ENCODE measurements at places on chromosomes 2 and 18.

- no peak for DNase-seq
These were observed 39.5 kb downstream of the COX7A2L start for GRCh38 chr2:42321452-42322064.

DNA sequence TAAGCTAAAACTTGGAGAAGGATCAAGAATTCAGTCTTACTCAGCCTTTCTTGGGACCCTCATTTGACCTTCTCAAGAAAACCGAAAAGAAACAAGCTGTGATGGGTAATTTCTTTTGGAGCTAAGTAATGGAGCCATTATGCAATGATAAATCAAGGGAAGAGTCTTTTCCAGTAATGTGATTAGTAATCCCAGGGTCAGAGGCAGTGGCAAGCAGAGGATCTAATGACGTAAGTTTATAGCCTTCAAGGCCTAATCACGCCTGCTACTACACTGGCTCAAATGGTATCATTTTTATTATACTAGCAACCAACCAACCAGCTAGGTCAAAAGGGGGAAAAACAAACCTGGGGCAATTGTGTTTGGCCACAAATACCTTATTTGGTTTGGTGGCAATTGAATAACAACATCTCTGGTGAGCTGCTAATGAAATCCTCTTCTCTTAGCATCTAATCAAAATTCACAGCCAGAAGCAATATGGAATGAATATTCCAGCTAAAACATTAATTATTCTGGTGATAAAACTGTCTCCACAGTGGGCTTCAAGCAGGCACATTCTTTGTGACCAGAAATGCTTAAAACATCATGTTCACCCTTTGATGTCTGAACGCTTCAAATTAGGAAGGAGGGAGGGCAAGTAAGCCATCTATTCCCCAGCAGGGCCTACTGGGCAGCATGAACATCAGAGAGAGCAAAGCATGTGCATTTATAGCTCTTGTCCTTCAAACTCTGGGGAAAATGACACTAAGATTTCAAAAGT is 114.9 kb upstream of the SULT1C3 start:
- DNase-seq, result no peak

- DNase-seq, result no peak
These were observed 600.5 kb upstream of the SYT4 start for GRCh38 chr18:43877616-43878321.

DNA sequence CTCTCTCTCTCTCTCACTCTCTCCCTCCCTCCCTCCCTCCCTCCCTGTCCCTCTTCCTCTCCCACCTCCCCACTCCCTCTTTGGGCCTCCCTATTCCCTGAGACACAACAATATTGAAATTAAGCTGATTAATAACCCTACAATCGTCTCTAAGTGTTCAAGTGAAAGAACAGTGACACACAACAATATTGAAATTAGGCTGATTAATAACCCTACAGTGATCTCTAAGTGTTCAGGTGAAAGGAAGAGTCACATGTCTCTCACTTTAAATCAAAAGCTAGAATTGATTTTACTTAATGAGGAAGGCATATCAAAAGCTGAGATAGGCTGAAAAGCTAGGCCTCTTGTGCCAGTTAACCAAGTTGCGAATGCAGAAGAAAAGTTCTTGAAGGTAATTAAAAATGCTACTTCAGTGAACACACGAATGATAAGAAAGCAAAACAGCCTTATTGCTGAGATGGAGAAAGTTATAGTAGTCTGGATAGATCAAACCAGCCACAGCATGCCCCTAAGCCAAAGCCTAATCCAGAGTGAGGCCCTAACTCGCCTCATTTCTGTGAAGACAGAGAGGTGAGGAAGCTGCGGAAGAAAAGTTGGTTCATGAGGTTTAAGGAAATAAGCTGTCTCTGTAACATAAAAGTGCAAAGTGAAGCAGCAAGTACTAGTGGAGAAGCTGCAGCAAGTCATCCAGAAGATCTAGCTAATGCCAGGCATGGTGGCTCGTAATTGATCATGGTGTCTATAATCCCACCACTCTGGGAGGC is 21.3 kb downstream of the MALT1 start:
- peak; percentile 41 for DNase-seq

DNA sequence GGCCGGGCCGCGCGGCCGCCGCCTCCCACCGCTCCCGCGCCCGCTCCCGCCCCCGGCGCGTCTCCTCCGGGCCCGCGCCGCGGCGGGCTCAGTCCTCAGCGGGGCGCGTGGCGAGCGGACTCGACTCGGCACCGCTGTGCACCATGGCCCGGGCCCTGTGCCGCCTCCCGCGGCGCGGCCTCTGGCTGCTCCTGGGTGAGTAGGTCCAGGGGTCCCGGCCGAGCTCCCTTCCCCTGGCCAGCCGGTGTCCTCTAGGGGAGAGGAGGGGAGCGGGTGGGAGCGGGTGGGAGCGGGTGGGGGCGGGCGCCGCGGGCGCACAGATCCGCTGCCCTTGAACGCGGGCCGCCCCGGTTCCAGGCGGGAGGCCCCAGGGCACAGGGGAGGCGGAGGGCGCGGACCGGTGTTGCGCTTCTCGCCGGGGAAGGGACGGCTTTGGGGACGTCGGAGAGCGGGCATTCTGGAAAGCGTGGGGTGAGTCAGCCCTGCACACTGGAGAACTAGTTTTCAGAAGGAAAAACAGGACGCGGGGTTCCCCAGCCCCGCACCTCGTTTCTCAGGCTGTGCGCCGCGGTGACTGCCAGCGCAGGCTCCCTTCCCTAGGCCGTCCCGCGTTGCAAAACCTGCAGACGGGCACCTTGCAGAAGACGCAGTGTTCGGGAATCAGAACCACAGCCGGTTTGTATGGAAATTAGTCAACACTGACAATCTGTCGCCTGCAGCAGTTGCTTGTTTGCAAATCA is at the start of gene RAMP1:
RAMP1 (plus strand) TSS at position 91 of the 740 bp plus-strand sequence; CDS start at position 144, 53 bp downstream.
- DNase-seq, result no peak

All from central memory CD4-positive, alpha-beta T cell (primary cell).